ENCODE measurements at places on chromosomes 7 and 10.

GRCh38 chr10:121942749-121943416 lies 15.1 kb upstream of the ATE1 start:
- no peak for DNase-seq

DNA sequence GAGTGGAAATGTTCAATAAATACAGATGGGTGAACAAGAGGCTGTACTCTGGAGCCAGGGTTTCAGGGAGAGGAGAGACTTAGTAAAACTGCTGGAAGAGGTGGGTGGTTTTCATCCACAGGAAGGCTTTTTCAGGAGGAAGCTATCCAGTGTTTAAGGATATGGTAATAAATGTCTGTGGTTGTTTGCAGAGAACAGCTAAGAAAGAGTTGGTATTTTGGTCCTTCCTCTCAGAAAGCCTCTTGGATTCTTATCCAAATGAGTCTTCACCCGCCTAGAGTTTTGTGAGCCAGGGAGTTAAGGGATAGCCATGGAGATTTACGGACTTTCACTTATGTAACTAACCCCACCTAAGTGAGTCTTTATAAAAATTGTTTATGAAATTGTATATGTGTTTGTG lies 95.7 kb downstream of the GNAI1 start:
- no peak for DNase-seq

- DNase-seq: no peak
Observed at GRCh38 chr7:132080967-132081668, 495.2 kb downstream of the PLXNA4 start.

GRCh38 chr10:104441329-104442000 lies 87.8 kb downstream of the CFAP58 start:
- no peak for DNase-seq

DNA sequence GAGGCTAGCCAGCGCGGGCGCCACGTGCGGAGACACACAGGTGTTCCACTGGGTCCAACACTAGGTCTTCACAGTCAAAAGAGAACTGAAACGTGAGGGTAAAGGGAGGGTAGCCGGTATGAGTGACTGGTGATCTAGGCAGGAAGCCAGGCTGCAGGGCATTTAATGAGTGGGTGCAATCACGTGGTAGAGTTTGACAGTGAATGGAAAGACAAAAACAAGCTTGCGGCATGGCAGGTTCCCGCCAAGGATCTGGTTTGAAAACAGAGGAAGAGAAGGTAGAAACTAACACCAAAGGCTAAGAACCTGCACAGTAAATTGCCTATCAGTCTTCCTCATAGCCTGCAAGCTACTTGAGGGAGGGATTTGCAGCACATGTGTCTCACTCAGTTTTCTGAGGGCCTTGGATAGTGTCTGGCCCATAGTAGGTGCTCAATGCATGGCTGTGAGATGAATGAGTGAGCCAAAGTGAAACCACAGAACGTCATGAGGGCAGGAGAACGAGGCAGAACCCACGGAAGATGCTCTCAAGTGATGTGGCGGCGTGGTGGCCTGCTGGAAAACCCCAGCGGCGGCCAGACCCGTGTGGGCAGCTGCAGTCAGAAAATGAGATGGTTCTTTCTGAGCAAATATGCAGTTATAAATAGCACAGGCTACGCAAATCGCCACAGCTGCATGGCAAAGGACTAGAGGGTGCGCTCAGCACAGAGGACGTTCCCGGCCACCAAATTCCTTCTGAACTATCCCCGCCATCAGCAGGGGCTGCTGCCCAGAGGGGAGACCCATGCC lies 183.6 kb upstream of the NFE2L3 start:
- no peak for DNase-seq

DNA sequence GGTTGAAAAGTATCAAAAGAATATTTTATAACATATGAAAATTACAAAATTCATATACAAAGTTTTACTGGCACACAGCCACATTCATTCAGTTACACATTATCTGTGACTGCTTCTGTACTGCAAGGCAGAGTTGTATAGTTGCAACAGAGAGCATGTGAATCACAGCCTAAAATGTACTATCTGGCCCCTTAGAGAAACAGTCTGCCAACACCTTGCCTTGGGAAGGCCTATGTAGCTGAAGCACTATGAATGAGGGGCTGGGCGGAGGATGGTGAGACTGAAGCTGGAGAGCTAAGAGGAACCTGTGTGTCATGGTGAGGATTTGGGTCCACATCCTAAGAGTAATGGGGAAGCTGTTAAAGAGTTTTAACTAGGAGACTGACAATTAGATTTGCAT lies 35.7 kb downstream of the PDZD8 start:
- DNase-seq: no peak

DNA sequence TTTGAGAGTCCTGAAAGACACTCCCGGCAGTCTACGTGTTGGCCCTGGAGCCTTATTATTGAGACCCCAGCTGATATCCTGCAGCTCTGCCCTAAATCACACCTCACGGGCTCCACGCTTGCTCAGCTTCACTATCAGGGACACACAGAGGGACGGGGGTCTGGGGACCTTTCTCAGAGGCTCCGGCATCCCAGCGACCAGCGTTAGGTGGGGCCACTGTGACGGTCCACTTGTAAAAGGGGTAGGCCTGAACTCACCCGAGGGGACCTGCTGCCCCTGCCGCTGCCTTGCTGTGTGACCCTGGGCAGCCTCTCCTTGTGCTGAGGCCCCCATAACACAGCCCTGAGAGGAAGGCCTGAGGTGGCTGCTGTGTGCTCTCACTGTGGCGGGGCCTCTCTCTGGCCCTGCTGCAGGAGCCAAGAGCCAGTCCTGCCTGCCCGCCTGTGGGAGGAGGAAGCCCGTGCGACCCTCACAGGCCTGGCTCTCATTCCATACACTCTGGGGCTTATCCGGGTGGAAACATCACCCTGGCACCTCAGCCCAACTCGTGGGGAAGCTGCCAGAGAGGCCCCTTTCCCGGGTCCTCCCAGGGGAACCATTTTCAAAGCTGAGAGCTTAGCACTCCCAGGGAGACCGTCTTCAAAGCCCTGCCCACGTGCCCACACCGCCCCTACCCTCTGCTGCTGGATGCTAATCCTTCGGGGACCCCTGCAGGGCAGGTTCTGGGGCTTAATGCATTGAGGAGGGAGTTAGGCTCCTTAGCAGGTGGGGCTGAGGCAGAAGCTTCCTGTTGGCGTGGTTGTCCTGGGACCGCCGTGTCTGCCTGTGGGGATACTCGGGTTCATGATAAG lies 21.7 kb downstream of the AQP1 start:
- peak; percentile 48 for DNase-seq

GRCh38 chr7:134396031-134396430 lies 62.9 kb downstream of the AKR1B1 start:
- no peak for DNase-seq

- DNase-seq: no peak
Observed at GRCh38 chr7:123594813-123595241, 6.8 kb upstream of the ASB15 start.

GRCh38 chr7:155598810-155599210 lies 45.7 kb upstream of the RBM33 start:
- no peak for DNase-seq

- no peak for DNase-seq
Observed at GRCh38 chr7:151309311-151309710, 32.3 kb upstream of the NUB1 start.

DNA sequence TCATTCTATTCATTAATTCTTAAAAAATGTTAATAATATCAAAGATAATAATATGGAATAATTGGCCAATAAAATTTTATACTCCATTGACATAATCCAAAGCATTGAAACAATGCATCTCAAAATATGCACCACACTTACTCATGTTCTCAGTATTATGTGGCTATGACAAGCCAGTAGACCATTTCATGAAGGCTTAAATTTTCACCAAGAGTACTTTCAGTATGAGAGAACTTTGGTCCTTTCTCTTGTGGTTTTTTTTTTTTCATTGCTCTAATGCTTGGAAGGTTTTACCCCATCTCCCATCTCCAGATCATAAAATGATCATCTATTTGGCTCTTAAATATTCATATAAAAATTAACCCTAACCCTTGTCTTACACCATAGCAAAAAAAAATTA lies 45.5 kb upstream of the TMEM140 start:
- no peak for DNase-seq

DNA sequence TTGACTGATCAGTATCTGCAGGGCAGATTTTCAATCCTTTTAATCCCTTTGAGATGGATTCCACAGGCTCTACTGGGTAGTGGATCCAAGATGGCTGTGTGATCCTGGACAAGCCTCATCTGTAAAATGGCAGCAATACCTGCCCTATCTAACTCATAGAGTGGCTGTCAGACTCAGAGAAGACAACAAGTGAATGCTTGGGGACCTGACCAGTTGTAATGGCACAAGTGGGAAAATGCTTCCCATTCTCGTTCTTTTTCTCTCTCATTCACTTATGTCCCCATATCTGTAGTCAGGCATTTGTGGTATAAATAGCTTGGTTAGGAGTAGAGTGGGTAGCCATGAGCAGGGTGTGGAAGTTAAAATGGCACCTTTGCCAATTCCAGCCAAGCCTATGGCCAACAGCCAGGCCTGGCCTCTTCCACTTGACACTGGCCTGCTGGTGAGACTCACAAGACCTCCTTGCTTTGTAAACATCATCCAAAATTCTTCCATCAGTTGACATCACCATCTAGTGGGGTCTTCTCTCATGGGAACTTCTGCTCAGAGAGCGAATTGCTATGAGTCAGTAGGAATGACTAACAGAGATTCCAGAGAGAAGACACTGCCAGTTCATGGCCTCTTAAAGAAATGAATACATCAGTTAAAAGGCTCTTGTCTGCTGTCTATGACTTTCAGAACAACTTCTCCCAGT lies 150.1 kb downstream of the PLPP4 start:
- DNase-seq: no peak

DNA sequence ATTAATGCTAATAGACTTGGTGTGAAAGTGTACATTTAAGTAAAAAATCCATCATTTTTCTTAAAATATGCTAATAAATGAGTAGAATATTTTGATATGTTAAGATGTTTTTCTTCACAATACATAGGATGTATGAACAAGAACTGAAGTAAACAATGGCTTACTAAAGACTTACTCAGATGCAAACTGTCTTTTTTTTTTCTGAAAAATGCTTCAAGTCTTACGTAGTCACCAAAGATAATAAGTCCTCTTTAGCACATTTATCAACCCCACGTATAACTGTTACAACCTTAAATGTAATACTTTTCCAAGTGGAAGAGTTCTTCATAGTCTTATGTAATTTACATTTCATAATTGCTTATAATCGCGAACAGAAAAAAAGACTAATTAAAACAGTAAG lies 54.8 kb downstream of the MDFIC start:
- no peak for DNase-seq

Measured in RWPE2 (cell line).